Activated naive CD8-positive, alpha-beta T cell treated with anti-CD3 and anti-CD28 coated beads, Interleukin-2, amount 50 U/mL, for 24 hours (primary cell): ENCODE measurements at places on chromosomes 5 and 9.

DNA sequence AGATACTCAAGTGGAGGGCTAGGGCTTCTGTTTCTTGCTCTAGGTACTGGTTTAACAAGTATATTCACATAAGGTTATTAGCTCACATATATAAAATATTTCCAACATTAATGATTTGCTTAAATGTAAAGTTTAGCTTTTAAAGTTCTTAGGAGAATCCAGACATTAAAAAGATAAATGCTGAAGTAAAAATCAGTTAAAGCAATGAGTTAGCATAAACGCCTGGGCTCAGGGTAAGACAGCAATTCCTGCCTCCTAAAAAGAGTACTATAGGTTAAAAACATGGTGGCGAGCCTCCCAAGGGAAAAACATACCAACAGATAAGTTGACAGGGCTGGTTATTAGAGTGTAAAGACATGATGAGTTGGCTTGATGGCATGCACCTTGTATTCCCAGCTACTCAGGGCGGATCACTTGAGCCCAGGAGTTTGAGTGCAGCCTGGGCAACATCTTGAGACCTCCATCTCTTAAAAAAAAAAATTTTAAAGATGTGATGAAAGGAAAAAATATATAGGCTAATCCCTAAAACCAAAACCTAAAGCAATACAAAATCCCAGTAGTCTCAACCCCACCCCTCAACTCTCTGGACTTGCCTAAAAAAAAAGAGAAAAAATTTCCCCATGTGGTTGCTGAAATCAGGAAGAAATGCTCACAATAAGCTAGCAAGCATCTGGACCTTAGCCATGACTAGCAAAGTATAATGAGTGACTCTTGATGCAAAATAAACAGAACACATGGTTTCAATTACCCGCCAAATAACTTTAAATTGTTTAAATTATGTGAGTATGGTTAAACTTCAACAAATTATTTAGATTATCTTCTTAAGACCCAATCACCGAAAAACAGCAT, 3.6 kb downstream of the GOLPH3 start:
- H3K27me3 ChIP-seq, result no peaks in the 10 kb centered on the region
- DNase-seq, result no peak
- H3K4me1 ChIP-seq, result peaks cover 46% of the 10 kb centered on the region
- peak overlapping the region; percentile 23 for H3K27ac ChIP-seq
- H3K36me3 ChIP-seq, result peaks cover 60% of the 10 kb centered on the region

- no peak overlapping the region for H3K27ac ChIP-seq
- no peak overlapping the region for H3K4me3 ChIP-seq
- H3K4me1 ChIP-seq, result peaks cover 11% of the 10 kb centered on the region
- no peak for DNase-seq
Measured at GRCh38 chr5:82285206-82285605, 7.1 kb upstream of the RPS23 start.

DNA sequence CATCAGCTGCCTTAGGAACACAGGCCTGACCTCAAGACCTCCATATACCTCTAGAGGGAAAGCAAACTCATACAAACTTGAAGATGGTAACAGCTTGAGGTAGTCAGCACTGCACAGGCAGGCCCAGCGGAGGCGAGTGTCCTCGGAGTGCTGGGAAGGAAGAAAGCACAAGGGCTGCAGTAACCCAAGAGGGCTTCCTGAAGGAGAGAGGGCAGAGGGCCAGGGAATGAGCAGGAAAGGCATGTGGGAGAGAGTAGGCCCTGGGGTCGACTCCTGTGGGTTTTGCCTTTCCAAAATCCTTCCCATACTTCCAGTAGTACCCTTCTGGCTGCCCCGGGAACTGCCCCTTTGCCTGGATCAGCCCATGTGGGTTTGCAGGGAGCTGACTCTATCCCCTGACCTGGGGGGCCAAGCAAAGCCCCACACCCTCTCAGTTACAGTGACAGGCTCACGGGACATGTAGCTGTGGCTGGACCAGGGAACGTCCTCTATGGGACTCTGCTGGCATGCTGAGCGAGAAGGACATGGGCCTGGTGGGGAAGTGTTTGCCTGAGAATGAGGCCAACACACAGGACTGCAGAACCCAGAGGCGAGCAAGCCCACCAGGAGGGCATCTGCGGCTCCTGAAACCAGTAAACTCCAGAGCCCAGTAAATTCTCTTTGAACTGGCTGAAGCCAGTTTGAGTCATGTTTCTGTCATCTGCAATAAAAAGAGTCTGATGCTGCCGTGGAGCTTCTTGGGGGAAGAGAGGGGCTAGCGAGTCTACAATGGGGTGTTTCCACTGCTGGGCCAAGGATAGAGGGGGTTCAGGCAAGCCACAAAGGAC, 64.1 kb downstream of the COL23A1 start:
- H3K36me3 ChIP-seq, result no peaks in the 10 kb centered on the region
- H3K4me1 ChIP-seq, result no peaks in the 10 kb centered on the region
- no peak for DNase-seq
- no peak overlapping the region for H3K4me3 ChIP-seq
- no peaks in the 10 kb centered on the region for H3K27me3 ChIP-seq

DNA sequence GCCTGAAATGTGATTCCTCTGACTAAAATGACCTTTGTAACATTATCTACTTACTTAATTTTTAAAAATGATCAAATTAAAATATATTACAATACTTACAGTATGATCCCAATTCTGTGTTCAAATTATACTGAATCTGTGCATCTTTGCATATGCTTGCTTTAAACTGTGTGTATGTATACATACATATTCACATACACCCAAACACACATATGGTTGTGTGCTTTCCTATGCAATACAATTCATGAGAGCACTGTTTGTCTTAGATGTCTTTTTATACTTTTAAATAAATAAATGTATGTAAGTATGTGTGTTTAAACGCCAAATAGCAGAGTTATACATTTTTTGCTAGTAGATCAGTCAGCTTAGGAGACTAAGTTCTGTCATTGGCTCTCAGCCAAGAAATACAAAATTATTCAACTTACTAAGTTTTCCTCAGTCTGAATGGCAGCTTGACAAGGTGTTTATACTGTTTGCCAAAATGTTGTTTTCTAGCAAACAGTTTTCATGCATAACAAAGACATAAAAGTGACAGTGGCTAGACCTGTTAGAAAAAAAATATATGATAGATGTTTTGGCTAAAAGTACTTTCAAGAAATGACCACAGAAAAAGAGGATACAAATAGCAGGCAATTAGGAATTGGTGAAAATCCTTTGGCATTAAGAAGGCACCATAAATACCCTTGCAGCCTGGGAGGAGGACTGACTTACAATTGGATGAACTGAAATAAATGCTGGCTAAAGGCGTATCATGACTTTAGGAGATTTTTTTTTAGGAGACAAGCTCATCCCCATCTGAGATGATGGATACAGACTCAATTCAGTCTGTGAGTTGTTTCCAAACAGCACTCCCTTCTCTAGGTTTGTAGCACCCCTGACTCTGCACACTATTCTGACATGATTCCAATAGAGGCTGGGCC, 7.9 kb downstream of the TICAM2 start:
- no peaks in the 10 kb centered on the region for H3K36me3 ChIP-seq
- no peak overlapping the region for H3K4me3 ChIP-seq
- H3K27me3 ChIP-seq, result no peaks in the 10 kb centered on the region
- H3K4me1 ChIP-seq, result no peaks in the 10 kb centered on the region

DNA sequence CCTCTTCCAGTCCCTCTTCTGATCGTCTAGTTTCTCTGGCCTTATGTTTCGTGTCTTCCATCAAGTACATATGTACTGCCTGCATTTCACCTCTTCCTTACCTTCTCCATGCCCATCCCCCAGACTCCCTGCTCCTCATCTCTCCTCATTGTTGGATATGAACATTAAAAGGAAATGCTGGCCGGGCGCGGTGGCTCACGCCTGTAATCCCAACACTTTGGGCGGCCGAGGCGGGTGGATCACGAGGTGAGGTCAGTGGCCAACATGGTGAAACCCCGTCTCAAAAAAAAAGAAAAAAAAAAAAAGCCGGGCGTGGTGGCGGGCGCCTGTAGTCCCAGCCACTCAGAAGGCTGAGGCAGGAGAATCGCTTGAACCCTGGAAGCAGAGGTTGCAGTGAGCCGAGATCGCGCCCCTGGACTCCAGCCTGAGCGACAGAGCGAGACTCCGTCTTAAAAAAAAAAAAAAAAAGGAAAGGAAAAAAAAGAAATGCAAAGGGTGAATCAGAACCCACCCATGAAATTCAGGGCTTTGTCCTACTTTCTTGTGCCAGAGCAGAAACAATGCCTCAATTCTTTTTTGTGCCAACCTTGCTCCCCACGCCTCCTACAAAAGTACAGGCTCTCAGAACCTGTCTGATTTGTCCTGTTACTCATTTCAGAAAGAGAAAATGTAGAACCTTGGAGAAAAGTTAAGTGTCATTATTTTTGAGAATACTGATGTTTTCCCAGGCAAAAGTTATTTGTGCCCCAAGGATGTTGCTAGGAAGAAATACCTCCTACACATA, 1.5 kb upstream of the ZFR start:
- peaks cover 21% of the 10 kb centered on the region for H3K36me3 ChIP-seq
- H3K27ac ChIP-seq, result no peak overlapping the region
- peak overlapping the region; percentile 83 for H3K4me3 ChIP-seq

DNA sequence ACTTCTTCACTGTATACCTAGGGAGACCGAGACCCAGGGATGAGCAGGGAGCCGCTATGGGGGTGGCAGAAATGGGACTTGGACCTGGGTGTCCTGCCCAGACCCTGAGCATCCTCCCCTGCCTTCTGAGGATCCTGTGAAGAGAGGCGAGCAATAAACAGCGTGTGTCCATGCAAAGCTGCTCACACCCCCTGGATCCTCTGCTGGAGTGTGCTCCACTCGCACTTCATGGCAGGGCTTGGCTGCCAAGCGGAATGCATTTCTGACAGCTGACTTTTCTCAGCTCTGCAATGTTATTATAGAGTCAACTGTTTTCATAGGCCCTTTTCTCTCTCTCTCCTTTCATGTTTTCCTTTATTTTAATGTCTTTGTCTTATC, 31.0 kb upstream of the ALDH1B1 start:
- no peak overlapping the region for H3K27ac ChIP-seq
- no peaks in the 10 kb centered on the region for H3K27me3 ChIP-seq
- H3K4me1 ChIP-seq, result no peaks in the 10 kb centered on the region
- H3K36me3 ChIP-seq, result no peaks in the 10 kb centered on the region

DNA sequence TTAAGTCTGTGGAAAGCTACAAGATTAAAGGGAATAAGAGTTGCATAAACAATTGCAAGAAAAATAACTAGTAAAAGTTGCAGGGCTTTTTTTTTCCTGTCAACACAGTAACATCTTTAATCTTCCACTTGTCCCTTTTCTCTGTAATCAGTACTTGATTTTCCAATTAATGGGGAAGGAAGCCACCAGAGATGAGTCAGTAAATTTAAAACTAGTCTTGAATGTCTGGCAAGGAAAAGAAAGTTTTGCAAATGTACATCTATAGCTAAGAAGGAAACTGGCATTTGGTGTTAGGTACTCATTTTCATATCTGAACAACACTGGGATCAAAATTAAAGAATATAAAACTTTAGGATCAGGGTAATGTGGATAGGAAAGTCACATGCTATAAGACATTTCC, 17.1 kb downstream of the DAP start:
- no peak overlapping the region for H3K4me3 ChIP-seq
- no peaks in the 10 kb centered on the region for H3K27me3 ChIP-seq
- H3K36me3 ChIP-seq, result peaks cover 67% of the 10 kb centered on the region
- peaks cover 4% of the 10 kb centered on the region for H3K4me1 ChIP-seq
- DNase-seq, result no peak

- peaks cover 33% of the 10 kb centered on the region for H3K4me1 ChIP-seq
- H3K36me3 ChIP-seq, result peaks cover 65% of the 10 kb centered on the region
- H3K27me3 ChIP-seq, result no peaks in the 10 kb centered on the region
Measured at GRCh38 chr5:1807451-1808185, 6.4 kb downstream of the NDUFS6 start.

DNA sequence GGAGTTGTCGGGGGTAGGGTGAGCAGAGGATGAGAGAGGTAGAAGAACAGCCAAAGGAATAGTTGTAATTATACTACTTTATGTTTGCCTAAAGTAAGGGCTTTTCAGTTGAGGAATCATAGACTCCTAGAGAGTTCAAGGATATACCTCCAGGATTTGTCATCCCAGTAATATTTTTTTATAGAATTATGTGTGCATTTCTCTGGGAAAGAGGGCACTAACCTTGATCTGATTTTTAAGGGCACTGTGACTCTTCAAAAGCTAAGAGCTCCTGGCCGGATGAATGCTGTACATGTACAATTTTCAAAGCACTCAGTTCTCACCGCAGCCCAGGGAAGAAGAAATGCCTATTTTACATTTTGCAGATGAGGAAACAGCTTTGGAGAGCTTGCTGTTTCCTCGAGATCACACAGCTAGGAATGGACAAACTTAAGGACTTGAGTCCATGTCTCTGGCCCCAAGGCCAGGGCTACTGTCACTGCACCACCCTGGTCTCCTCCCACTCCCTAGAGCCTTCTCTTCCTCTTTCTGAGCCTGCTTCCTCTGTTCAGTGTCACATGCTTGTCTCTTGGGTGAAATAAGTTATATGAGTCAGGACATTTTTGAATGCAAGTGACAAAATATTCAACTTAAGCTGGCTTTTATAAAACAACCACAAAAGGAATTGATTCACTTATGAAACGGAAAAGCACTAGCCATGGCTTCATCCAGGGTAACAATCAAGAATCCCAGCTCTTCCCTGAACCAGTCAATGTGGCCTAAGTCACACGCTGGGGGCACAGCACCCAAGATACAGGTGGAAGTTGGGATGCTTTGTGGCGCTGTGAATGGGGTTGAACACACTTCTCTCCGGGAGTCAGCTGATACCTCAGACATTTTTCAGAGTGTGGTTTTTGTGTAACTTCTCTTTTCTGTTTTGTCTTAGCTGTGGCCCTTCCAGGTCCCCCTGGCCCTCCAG, 45.7 kb upstream of the TGFBR1 start:
- peak; percentile 22 for DNase-seq
- H3K4me3 ChIP-seq, result peak overlapping the region; percentile 64
- H3K36me3 ChIP-seq, result no peaks in the 10 kb centered on the region
- H3K4me1 ChIP-seq, result peaks cover 62% of the 10 kb centered on the region
- no peaks in the 10 kb centered on the region for H3K27me3 ChIP-seq

GRCh38 chr5:73940026-73940425, 314.0 kb downstream of the ARHGEF28 start:
- no peak for DNase-seq
- no peaks in the 10 kb centered on the region for H3K4me1 ChIP-seq
- H3K36me3 ChIP-seq, result no peaks in the 10 kb centered on the region
- H3K27me3 ChIP-seq, result peaks cover 25% of the 10 kb centered on the region
- H3K27ac ChIP-seq, result no peak overlapping the region

DNA sequence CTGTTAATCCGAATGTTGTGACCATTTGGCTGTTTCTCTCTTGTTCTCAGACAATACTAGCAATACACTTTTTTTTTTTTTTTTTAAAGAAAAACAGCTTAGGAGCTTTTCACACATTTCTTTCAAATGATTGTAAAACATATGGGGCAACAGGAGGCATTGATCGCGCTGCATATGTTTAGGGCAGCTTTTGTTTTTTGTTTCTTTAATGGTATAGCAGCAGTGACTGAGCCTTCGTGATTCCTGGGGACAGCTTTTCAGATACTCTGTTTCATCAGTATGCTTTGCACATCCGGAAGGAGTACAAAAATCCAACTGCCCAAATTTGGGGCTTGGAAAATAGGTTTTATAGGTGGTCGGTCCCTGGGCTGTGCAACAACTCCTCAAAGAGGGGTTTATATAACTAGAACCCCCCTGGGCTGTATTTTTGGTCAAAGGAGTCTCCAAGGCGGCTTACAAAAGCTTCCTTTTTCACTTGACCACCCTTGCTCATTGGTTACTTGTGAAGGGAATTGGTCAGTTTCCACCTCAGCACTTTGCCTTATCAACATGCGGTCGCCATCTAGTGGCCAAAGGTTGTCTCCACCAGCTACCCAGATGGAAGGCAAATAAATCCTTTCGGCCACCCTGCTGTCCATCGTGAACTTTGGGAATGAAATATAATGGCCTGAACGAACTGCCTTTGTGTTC, 91.8 kb downstream of the PDE6A start:
- DNase-seq, result peak; percentile 50
- no peaks in the 10 kb centered on the region for H3K4me1 ChIP-seq
- no peak overlapping the region for H3K27ac ChIP-seq
